ENCODE measurements at places on chromosomes 12 and 14. TPM values are rescaled to one million over a fixed set of nuclear protein-coding genes. Genes with fewer than 3 reads are reported as not detected.

GRCh38 chr12:42807766-42808165, 218.2 kb upstream of the PRICKLE1 start:
- DNase-seq, result no peak

GRCh38 chr14:31692376-31692781, 131.2 kb downstream of the NUBPL start:
- DNase-seq, result no peak

Gene VWF
- 13.5 TPM for total RNA-seq

DNA sequence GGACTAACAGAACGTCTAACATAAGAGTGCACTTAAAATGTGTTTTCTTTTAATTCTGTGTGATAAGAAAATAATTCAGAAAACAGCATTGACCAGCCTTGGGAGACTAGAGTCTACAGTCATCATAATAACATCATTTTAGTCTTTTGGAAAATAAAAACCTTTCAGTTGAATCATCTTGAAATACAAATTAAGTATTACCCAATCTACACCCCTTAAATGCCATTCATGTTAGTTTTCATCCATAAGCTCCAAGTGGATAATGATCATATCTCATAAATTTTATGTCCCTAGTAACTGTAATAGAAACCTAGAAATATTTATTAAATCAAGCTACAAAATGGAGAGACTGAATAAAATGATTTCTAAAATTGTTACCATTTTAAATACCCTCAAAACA, 32.4 kb downstream of the EPS8 start:
- DNase-seq, result no peak

DNA sequence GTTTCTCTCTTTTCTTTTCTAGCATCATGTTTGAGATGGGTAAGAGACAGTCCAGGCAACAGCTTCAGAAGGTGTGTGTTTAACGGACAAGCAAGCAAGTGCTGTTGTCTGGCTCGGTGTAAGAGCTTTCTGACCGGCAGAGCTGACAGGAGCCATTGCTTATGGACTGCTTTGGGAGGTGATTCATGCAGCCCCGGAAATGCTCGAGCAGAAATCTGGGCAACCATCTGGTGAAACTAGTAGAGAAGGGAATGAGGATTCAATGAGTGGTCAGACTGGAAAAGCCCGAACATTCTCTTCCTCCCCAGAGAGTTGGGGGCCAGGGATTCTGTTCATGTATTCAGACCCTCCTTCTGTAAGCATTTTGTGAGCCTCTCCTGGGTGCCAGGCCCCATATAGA, 24.4 kb downstream of the TUNAR start:
- DNase-seq, result no peak

Gene NFE2
- 318 TPM for total RNA-seq

DNA sequence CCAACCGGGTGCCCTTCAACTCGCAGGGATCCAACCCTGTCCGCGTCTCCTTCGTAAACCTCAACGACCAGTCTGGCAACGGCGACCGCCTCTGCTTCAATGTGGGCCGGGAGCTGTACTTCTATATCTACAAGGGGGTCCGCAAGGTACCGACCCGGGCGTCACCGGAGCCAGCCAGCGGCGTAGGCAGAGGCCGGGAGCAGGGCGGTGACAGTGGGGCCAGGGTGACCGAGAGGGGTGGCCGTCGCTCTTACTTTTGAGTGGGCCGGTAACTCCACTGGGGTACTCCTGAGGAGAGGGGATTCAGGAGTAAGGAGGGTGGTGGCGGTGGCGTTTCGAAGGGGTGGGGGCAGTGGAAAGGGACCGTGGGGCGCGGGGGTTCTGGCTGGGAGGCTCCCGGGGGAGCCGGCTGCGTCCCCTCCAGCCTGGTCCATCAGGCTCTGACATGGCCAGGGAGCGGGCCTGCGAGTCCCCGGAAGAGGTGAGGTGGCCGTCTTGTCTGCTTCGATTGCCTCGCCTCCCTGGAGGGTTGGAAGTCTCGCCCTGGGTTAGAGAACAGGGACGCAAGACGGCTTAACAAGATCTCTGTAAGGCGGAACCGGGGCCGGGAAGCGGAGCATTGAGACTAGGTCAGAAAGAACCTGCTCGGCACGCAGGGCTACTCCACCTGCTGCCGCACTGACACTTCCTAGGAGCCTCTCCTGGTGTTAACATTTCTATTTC, 491 bp downstream of the WDR20 start:
- peak; percentile 21 for DNase-seq

- DNase-seq, result no peak
These were observed 5.1 kb downstream of the ADCY4 start for GRCh38 chr14:24329736-24330135.

DNA sequence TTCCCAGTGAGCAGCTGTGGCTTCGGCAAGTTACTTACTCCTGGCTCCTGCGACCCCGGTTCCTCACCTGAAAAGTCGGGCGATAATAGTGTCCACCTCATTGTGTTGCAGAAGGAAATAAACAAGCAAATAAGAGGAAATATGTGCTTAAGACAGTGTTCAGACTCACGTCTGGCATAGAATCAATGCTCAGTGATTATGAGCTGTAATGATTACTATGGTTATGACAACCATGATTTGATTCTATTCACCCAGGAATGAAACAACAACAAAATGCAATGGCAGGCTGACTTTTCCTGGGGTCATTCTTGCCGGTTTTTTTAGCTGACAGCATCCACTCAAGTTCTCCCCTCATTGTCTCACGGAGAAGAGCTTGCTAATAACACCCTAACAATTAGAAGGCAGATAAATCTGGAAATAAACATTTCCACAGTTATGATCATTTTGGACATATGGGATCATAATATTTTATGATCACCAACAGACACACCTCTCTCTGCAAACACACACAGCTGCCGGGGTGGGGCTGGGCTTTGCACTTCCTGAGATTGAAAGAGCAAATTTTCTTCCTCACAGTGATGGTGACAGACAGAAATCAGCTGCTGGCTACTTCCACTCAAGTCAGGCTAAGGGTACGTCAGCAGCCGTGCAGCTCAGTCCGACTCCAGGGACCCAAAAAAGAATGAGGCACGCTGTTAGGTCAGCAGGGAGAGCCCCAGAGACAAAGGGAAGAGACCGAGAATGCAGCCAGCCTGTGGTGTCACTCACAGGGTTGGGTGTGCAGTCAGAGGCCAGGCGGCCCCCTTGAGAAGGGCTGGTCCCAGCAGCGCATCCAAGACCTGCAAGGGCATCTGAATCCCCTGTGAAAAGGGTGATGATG, 158.0 kb downstream of the RIMBP2 start:
- DNase-seq, result no peak

Data from hematopoietic multipotent progenitor cell (in vitro differentiated cells).